T-helper 2 cell treated with Interferon-gamma antibody and Interleukin-4, amounts not matched to agents 5 μg/mL and 100 μg/mL, for 36 hours (primary cell): ENCODE measurements at places on chromosomes 1 and 21.
A peak's percentile ranks its signal among the peaks of the same experiment; 100 is the strongest.

DNA sequence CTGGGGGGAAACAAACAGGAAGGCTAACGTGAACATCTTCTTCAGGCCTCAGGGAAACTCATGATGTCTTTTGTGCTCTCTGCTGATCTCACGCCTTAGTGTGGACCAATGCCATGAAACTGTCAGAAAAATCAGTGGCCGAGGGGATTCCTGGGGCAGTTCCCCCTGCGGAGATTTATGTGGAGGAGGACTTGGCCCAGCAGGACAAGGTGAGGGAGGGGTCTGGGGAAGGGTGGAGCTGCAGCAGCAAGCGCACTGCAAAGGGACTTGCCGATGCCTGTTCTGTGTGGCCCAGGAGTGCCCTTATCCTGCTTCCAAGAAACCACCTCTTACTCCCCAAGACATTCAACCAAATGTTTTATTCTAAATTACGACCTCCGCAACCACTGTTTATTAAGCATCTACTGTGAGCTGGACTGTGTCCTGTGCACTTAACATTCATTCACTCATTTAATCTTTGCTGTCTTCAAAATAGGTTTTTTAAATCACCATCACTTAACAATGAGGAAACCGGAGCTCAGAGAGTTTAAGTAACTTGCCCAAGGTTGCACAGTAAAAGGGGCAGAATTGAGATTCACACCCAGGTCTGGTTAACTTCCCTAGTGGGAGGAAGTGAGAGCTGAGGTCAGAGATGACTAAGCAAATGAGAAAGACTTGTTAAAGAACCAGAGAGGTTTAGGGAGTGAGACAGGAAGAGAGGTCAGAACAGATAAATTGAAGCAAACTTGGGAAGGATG lies 49.7 kb downstream of the FHAD1 start:
- DNase-seq, result peak; percentile 12

DNA sequence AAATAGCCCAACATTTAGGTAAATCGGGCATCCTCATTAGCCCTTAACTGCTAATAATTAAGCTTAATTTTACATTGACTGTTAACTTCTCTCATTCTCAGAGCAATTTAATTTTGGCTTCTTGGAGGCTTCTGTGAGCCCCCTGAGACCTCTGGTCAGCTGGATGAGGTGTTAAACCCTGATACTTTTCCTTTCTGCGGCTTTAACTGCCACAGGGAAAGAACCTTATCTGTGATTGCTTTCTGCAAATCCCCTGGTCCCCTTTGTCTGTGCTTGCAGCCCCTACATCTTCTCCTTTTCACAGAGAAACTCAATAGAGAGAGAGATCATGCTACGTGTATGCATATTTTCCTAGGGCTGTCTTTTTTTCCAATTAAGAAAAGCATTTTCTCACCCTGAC lies 184.5 kb upstream of the CSF3R start:
- no peak for DNase-seq

DNA sequence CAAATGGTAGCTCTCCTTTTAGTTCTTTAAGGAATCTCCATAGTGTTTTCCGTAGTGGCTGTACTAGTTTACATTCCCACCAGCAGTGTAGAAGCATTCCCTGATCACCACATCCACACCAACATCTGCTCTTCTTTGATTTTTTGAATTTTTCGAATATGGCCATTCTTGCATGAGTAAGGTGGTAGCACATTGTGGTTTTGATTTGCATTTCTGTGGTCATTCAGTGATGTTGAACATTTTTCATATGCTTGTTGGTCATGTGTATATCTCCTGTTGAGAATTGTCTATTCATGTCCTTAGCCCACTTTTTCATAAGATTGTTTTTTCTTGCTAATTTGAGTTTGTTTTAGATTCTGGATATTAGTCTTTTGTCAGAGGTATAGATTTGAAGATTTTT lies 84.6 kb upstream of the B3GALT2 start:
- DNase-seq, result no peak

DNA sequence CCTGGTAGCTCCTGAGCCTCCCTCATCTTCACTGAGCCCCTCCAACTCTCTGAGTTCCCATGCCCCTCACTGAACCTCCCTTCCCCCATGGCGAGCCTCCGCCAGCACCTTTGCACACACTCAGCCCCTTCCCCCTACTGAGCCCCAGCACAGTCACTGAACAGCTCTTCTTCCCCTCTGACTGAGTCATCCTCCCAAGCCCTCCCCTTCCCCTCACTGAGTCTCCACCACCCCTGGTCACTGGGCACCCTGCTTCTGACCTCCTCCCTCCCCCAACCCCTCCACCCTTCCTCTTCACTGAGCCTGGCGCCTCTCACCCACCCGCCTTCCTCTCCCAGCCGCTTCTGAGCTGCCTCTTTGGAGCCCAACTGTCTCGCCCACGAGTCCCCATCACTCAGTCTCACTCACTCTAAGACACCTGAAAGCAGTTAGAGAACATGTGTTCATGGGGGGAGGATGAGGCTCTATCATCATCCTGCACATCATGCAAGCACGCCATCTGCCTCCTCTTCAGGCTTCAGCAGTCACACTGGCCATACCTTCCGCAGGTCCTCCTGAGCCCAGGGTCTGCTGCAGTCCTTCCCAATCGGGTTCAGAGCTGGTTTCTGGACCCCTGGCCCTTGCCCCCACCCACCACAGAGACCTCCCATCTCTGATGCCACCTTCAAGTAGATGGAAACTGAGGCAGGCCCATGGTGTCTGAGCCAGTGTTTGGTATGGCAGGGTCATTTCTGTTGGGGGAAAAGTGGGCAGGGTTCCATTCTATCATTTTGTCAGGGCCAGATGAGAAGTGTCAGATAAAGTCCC lies 2.0 kb upstream of the TRNP1 start:
- DNase-seq, result no peak

GRCh38 chr1:53365437-53366063 lies 37.7 kb upstream of the LRP8 start:
- no peak for DNase-seq

- no peak for DNase-seq
Observed at GRCh38 chr1:64171246-64171645, 32.2 kb upstream of the UBE2U start.

- DNase-seq, result no peak
Observed at GRCh38 chr1:53450225-53450624, 9.0 kb upstream of the DMRTB1 start.

DNA sequence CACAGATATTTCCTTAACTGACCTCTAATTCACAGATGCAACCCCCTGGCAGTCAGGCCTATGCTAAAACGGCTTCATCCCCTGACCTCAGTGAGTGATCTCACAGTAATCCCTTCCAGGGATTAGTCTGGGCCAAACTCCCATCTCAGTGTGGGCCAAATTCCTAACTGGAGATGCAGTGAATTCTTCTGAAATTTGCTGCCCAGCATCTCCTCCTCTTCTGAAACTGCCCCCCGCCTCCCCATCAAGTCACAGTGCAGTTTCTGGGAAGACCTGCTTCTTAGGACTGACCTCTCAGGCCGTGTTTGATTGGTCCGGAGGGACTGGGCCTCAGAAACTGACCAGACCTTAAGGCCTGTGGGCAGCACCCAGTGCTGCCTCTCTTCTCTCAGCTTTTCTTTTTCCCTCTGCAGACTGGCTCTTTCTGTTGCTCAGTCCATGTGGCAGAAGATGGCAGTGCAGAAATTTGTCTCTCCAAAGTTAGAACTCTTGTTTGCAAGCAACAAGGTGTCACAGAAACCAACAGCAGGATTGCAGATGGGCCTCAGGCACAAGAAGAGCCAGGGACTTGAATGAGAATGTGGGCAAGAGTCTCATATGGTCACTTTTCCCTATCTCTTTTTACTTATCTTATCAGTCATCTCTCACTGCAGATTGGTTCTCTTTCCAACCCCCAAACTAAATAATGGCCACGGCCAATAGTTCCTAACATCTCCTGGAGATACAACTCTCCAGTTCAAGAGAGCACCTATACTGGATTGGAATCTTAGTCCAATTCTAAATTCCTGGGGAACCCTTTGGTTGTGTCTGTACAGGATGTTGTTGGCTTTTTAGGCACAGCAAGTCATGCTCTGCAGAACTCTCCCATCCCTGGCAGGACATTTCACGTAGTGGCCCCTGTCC lies 95.5 kb upstream of the RALGPS2 start:
- no peak for DNase-seq

DNA sequence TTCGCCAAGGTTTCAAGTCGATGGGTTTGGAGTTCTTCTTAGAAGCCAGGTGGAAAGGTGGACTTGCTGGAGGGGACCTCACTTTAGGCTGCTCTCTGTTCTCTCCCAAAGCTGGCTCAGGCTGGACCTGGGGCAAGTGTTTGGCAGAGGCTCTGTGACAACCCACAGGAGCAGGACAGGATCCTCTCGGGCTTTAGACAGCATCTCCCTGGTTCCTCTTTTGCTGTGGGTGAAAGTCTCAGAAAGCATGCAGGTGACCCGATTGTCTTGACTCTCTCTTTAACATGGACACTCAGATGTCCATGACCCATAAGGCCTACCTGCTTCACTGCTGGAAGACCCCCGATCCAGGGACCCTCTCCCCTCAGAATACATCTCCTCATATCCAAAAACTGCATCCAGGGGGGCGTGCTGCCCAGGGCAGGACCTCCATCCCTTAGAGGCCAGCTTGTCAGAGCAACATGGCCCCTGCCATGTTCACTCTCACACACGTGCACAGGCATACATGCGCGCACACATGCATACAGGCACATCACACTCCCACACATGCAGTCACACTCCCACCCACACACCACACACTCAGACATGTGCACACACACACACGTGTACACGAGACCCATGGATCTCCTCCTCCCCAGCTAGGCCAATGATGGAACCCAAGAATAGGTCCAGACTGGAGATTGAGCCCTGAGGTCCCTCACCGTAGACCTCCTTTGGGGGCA lies 21.3 kb downstream of the MRPL37 start:
- no peak for DNase-seq

DNA sequence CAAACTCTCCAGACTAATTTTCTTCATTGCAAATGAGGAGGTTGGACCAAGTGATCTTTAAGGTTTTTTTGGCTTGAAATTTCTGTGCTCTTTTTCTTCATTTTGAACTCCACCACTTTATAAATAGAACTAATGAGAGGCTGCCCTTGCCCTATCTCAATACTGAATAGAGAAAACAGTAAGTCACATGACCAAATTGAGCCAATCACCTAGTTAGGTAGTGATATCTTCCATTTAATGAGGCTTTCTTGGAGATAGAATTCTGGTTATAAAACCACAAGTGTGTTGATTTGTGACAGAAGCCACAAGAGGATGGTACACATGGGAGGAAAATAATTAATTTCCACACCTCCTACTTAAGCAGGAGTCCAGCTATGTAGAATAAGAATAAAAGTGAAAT lies 263.4 kb upstream of the SNX7 start:
- no peak for DNase-seq

- DNase-seq, result no peak
Observed at GRCh38 chr1:235495030-235495429, 9.2 kb downstream of the B3GALNT2 start.

DNA sequence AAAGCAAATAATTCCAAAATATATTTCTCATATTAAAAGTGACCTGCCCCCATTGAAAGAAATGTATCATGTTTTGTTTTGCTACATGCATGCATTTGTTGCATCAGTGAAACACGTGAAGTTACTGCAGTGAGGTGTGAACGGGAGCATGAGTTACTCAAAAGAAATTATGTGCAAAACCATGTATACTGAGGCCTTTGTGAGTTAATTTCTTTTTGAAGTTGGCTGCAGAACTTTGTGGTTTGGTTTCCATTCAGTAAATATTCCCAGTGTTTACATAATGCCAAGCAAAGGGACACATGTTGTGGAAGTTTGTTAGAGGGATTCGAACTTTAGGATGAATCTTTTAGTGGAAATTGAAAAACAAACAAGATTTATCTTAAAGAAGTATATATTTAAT lies 619.4 kb upstream of the ADAMTS5 start:
- DNase-seq, result no peak

GRCh38 chr1:43445606-43446387 lies 7.9 kb downstream of the HYI start:
- no peak for DNase-seq

DNA sequence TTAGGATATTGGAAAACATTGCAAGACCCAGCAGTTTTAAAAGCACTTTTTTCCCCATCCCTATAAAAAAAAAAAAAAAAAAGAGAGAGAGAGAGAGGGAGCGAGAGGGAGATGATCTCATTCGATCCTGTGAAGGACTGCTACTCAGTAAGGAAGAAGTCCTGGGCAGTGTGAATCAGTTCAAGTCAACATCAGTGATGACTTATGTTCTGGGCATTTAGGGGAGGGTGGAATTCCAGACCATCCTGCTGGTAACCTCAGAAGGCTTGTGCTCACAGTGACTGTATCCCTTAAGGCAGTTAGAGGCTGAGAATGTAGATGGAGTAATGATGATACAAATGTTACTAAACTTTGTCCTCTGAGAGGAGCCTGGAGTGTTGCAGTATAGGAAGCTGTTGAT lies 151.4 kb downstream of the TGFB2 start:
- DNase-seq, result no peak

- DNase-seq, result no peak
Observed at GRCh38 chr1:241507189-241507863, 12.2 kb downstream of the FH start.

DNA sequence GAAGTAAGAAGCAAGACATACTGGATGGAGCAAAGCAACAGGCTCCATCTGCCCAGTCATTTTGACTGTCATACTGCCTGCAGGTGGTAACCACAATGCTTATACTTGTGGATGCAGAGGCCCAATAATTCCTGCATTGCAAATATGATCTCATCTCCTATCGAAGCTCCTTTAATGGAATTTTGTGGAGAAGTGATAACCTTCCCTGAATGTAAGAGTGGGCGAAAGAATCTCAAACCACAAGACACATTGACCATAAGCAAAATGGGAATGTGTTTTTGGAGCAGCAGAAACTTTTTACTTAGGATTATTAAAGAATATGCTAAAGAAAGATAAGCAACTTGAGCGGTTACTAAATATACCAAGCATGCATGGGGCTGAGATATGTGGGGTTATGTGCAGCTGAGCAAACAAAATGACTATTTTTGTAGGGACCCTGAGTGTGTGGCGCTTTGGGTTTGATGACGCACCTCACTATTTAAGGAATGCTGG lies 77.4 kb upstream of the BACH1 start:
- DNase-seq, result no peak

DNA sequence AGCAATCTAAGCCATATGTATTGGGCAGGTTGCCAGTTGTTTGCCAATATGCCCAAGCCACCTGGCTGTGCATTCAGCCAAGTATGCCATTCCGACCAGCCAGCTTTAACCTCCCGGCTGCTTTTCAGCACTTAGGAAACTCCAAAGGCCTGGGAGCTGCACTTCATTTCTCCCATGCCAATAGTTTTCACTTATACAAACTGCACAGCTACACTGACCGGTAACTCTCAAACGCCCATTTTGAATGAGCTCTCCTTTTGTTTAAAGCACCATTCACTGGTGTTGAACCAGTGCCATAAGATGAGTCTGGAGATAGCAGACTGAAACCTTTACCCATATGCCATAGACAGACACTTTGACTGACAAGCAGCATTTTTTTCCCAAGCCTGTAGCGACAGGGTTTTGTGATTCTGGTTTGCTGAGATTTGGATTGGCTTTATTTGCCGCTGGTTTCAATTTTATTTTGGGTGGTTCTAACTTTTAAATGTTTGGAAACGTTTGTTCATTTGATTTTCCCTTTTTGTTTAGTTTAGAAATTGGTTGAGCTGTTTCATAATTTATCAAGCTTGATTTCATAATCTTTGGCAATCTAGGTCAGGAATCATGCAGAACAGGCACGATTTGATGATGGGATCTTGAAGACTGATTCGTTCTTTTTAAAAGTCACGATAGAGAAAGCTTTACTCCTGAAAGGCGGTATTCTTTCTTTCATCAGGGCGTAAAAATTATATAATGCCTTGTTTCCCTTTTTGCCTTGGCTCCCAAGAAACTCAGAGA lies 144.6 kb downstream of the NFIA start:
- DNase-seq, result no peak

- DNase-seq, result no peak
Observed at GRCh38 chr1:168135116-168135920, 1.4 kb downstream of the GPR161 start.
